GM04504 (cell line): ENCODE measurements at places on chromosomes 4 and X.

DNA sequence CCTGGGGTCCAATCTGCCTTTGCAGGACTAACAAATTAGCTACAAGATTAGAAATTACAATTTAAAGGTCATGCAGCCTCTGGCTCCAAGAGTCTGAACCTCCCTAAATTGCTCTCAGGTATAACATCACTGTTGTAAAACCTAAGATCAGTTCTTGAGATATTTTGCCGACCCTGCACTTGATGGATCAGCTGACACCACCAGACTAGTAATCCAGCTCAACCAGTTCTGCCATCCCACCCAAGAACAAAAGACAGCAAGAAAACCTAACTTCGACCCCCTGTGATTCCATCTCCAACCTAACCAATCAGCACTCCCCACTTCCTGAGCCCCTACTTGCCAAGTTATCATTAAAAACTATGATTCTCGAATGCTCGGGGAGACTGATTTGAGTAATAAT lies 323.0 kb upstream of the BOD1L1 start:
- DNase-seq = no peak

DNA sequence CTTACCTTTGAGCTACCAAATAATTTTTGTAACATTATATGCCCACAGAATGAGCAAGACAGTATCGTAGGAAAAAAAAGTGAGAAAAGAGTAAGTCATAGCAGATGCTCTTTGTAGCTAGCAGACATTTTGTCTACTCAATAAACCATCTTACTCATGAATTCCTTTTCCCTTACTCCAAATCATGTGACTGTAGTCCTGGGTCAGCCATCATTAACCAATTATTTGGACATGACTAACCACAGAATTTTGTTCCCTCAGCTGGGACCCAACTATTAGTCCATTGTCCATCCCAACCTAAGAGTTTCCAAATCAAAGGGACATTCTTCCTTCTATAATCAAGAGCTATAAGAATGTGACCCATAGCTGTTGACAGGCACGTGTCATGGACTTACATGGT lies 11.4 kb downstream of the UBE2D3 start:
- DNase-seq = peak; percentile 60

GRCh38 chrX:118760025-118760424 lies 32.6 kb downstream of the IL13RA1 start:
- no peak for DNase-seq

GRCh38 chr4:64166365-64166764 lies 242.9 kb downstream of the TECRL start:
- DNase-seq = no peak

GRCh38 chr4:36123906-36124305 lies 120.4 kb downstream of the ARAP2 start:
- DNase-seq = no peak

DNA sequence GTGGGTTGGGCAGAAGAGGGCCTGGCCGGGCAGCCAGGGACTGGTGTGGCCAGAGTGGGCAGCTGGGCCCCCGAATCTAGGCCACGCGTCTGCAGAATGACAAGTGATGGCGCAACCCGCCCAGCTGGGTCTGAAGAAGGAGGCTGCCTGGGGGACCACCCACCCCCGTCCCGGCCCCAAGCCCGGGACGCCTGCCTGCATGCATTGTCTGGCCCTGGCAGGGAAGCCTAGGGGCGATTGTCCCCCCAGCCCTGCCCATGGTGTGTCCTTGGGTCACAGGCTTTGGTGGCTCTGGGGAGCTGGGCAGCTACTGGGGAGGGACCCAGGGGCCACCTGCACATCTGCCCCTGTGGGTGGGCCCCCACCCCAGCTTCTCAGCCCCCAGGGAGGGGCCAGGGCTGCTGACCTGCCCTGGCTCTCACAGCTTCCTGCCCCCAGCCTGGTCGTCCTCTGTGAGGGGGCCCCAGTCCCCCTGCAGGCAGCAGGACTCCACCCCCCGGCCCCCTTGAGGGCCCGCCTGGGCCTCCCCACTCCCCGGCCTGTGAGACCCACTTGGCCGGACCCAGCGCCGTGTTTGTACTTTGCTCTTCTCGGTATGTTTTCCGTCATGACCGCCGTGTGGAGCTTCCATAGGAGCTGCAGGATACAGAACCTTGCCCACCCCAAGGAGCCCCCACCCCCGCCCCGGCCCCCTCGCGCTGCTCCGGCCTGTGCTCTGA lies 4.9 kb downstream of the FGFR3 start:
- no peak for DNase-seq

- no peak for DNase-seq
Observed at GRCh38 chr4:181646864-181647263, 596.3 kb upstream of the TENM3 start.

- DNase-seq = no peak
Observed at GRCh38 chr4:146943691-146944375, 1.8 kb downstream of the TTC29 start.

DNA sequence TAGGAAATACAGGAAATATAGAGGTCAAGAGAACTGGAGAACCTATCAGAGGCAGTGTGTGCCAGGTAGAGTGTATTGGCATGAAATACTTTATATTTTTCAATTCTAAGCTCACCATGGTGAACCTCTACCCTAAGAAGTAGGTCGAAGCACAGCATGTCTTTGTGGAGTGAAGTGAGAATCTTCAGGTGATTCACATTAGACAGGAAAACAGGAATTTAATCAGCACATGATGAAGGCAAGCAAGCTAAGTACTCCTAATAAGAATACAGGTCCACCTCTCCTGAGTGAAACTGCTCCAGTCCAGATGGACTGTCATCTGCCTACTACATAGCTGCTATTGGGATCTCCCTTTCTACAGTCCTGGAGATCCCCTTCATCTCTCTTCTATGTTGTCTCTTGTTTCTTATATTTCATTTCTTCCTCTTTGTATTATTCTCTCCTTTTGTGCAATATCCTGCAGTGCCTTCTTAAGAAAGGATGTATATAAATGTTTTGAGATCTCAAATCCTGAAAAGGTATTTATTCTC lies 159.0 kb downstream of the LRBA start:
- no peak for DNase-seq

DNA sequence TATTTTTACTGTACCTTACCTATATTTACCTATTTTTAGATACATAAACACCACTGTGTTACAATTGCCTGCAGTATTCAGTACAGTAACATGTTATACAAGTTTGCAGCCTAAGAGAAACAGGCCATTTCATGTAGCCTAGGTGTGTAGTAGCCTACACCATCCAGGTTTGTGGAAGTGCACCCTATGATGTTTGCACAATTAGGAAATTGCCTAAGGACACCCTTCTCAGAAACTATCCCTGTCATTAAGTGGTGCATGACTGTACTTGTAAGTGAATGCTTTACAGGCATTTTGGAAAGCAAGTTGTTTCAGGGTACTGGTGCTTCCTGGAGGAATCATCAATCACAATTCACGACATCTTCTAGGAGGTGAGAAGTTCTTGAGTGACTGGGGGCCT lies 991.8 kb upstream of the SLIT2 start:
- no peak for DNase-seq

GRCh38 chr4:151359576-151359975 lies 34.2 kb upstream of the SH3D19 start:
- no peak for DNase-seq

DNA sequence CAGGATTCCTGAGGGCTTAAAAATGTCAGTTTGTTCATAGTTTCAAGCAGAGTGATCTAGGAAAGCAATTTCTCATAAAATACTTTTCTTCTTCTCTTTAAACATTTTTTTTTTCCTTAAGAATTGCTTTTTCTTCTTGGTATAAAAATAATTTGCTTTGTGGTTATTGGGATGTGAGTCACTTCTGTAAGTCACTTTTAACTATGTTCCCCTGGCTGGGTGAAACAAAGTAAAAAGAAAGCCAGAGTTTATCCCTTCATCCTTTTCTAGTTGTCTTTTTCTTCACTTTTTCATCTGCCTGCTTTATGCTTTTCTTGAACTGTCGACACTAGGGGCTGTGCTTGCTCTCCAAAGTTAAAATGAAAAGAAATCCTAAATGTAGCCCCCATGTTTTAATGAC lies 33.5 kb downstream of the ARSJ start:
- DNase-seq = no peak

DNA sequence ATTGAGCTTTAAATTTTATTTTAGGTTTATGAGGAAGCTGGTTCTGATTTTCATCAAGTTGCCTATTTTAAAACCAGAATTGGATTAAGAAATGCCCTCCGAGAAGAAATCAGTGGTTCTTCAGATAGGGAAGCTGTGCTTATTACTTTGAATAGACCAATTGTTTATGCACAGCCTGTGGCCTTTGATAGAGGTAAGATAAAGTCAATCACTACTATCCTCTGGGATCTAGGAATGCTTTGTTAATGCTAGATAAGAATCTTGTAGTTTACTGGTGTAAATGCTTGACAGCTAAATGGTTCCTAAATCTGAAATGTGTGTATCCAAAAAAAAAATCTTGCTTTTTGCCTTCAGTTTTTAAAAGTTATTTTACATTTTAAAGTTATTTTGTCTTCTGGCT lies 73.0 kb upstream of the ADAD1 start:
- DNase-seq = no peak

GRCh38 chr4:88015659-88016295 lies 8.3 kb downstream of the PKD2 start:
- no peak for DNase-seq

DNA sequence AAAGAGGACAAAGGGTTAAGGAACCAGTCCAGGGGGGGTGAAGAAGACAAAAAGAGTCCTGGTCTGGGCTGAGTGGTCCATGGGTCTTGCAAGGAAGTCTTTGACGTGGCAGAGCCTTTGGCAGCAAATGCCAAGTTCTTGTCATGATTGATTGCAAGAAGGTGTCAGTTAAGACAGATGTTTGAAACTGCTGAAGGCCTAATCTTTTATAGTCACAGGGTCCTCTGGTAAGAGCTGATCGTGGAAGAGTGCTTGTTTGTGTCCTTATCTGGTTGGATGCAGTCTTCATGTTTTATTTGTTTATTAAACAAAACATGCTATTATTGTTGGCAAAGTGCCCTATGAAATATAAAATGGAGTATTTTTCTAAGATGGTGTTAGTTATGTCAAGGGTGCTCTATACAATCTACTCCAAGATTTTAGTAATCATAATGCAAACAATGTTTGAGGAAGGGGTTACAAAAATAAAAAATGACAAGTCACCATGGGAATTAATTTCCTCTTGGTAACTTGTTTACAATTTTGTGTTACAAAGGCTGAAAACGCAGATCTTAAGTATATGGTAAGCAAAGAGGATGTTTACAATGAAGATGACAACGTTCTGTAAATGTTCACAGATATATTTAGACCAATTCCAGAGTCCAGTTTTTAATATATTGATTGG lies 85.9 kb downstream of the MAGED4 start:
- DNase-seq = no peak

- no peak for DNase-seq
Observed at GRCh38 chr4:87651941-87652340, 1.9 kb downstream of the DMP1 start.

DNA sequence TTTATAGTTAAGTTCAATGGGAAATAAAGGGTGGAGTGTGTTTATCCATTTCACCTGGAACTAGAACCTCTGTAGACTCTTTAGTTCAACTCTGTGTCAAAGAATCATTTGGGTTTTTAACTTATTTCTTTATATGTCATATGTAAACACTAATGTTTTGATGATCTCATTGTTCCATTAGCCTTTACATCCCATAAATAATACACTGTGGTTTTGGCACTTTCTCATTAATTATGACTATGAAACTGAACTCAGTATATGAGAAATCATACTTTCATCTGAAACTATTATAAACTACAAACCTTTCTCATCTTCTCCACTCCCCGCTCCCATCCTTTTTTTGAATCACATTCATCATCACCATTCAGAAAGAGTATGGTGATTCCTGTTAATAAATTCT lies 31.0 kb downstream of the F8 start:
- DNase-seq = no peak

DNA sequence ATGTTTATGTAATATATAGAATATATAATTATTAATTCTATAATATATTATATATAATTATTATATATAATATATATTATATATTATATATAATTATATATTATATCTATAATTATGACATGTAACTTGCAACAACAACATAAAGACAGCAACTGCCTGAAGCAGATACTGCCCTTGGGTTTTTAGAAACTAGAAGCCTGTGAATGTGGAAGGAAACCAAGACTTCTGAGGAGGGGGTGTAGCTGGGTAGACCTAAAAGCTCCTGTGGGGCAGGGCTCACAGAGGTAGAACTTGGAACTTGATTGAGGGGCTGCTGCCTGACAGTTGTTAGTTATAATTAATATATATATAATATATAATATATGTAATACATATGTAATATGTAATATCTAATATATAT lies 167.2 kb upstream of the SLIT2 start:
- no peak for DNase-seq

GRCh38 chr4:99848591-99849001 lies 32.0 kb downstream of the DAPP1 start:
- no peak for DNase-seq

GRCh38 chr4:72983709-72984108 lies 85.8 kb downstream of the COX18 start:
- no peak for DNase-seq

DNA sequence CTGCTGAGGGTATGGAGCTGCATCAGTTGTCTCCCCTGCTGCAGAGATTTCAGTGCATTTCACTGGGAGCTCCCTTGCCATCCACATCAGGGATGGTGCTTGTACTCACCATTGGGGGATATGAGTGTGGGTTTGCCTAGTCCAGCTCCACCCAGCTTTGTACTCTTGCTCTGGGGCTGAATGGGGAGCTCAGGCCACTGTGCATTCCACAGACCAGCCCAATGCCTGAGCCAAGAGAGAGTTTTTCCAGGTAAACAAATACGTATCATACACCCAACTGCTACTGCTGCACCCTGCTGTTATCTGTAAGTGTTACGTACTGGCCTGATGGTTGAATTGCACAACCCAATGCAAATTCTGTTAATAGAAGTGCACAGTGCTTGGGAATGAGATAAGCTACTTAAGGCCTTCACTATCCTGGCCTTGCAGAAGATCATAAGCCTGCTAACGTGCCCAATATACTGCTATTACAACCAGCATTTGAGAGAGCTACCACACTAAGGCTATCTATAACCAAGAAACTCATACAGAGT lies 205.0 kb upstream of the DMD start:
- DNase-seq = no peak

GRCh38 chr4:792626-793092 lies 33.3 kb downstream of the CPLX1 start:
- DNase-seq = no peak

GRCh38 chr4:45409536-45409935 lies 683.2 kb upstream of the GNPDA2 start:
- DNase-seq = no peak
